ENCODE measurements at places on chromosomes 4 and X.
A peak's percentile ranks its signal among the peaks of the same experiment; 100 is the strongest.

DNA sequence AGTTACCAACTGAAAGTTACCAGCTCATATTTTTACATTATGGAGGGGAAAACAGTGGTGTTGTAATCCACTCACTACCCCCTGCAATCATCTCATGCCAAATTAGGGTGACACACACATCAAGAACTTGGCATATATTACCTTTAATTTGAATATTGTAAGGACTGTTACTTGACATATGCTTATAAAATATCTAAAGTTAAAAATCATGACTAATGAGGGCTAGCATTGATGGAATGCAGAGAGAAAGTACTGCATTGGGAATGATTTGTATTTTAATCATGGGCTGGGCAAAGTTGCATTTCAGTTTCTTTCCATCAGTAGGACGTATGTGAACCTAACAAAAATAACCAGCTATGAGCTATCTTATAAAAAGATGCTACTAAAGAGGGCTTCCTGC lies 517.5 kb upstream of the GRIA3 start:
- no peak for DNase-seq

DNA sequence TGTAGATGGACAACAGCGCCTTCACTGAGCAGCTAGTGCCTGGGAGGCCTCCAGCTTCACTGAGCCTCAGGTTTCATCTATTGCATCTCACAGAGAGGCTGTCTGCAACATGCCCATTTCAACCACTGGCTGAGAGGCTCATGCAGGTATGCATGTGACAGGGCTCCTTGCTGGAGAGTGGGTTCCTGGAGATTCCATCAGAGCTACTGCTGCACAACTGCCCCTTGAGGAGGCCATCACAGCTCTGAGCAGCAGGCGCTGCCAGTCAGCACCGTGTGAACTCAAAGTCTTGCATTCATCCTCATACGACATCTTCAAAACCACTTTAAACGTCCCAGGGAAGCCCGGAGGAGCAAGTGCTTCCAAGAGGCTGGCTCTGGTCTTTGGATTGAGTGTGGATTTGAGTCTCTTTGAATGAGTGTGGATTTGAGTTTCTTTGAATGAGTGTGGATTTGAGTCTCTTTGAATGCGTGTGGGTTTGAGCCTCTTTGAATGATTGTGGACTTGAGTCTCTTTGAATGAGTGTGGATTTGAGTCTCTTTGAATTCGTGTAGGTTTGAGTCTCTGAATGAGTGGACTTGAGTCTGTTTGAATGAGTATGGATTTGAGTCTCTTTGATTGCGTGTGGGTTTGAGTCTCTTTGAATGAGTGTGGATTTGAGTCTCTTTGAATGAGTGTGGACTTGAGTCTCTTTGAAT lies 8.7 kb downstream of the P2RY8 start:
- no peak for DNase-seq

DNA sequence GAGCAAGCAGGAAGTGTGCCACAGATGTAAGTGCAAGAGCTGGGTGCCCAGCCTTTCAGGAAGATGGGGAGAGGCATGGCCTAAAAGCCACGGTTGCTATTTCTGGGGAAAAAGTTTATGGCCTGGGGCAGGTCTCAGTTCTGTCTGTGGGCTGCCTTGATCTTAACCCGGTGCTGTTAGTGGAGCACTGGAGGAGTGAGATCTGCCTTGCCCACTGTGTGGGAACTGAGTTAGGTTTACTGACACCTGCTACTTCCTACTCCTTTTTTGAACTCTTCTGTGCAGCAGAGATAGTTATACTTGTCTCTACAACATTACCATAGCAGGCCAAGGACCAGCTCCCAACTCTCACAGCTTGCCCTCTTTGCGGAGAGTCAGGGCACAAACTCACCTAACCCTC lies 76.5 kb downstream of the ITM2A start:
- no peak for DNase-seq

DNA sequence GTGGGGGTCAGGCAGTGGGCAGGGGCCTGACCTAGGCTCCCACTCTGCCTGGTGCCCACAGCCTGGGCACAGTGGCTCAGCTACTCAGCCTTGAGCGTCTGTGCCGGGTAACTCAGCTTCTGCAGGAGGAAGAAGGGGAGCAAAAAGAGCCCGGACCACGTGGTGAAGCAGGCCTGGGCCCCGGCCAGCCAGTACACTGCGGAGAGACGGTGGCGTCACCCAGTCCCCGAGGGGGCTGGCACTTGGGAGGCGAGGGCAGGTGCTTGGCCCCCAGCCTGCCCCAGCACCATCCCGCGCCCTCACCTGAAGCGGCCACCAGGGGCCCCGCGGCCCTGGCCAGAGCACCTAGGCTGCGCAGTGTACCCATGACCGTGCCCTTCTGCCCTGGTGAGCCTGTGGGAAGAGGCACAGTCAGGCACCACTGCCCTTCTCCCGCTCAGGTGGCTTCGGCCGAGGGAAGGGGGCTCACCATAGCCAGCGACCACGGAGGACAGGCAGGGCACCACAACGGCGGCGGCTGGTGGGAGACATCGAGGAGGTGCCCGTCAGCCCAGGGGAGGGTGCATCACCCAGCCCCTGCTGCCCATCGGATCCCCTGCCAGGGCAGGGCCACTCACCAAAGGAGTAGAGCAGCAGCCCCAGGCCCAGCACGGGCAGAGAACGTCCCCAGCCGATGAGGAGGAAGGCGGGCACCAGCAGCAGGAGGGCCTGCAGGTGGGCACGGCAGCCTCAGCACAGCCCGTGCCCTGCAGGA lies 32.3 kb downstream of the NOP14 start:
- DNase-seq: peak; percentile 67

GRCh38 chrX:151700581-151700980 lies 5.3 kb downstream of the PRRG3 start:
- DNase-seq: no peak

GRCh38 chr4:105154576-105154975 lies 7.9 kb downstream of the TET2 start:
- no peak for DNase-seq

- no peak for DNase-seq
Observed at GRCh38 chr4:21522296-21522695, 426.3 kb downstream of the KCNIP4 start.

DNA sequence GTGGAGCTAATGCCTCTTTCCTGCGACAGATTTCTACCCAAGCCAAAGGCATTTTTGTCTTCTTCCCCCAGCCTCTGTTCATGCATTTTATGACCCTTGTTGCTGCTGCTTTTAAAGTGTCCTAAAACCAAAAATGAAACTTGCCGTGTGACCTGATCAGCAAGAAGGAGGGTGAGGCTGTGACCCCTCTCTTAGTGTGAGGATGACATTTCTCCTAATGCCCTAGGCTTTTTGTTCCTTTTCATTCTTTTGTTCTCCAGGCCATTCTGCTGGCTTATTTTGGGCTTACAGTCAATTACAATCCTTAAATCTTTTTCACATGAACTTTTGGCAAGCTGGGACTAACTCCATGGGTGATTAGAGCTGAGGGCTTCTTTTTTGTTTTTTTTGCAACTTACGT lies 34.4 kb downstream of the PTTG2 start:
- DNase-seq: no peak
